ENCODE measurements at places on chromosomes 11 and 22. TPM values are rescaled to one million over a fixed set of nuclear protein-coding genes. Genes with fewer than 3 reads are reported as not detected.

The SYCE3 gene
- not detected for total RNA-seq

The PTPRCAP gene
- 0.28 TPM for total RNA-seq

The XKR3 gene
- total RNA-seq, result not detected

The TRIM51 gene
- not detected for total RNA-seq
